Hepatocyte (in vitro differentiated cells): ENCODE measurements at places on chromosomes 16 and 17. TPM values are rescaled to one million over a fixed set of nuclear protein-coding genes. Genes with fewer than 3 reads are reported as not detected.
A peak's percentile ranks its signal among the peaks of the same experiment; 100 is the strongest.

PRAC2 gene
- not detected in 2 replicates for total RNA-seq

CTRB2 gene
- total RNA-seq = not detected in 2 replicates

GRCh38 chr16:57643910-57644309 is 15.5 kb downstream of the ADGRG1 start:
- DNase-seq = no peak

GRCh38 chr17:31261601-31262000 is 35.4 kb downstream of the OMG start:
- no peak for DNase-seq

GRCh38 chr17:14320734-14321475 is 20.0 kb downstream of the HS3ST3B1 start:
- no peak for DNase-seq

DNA sequence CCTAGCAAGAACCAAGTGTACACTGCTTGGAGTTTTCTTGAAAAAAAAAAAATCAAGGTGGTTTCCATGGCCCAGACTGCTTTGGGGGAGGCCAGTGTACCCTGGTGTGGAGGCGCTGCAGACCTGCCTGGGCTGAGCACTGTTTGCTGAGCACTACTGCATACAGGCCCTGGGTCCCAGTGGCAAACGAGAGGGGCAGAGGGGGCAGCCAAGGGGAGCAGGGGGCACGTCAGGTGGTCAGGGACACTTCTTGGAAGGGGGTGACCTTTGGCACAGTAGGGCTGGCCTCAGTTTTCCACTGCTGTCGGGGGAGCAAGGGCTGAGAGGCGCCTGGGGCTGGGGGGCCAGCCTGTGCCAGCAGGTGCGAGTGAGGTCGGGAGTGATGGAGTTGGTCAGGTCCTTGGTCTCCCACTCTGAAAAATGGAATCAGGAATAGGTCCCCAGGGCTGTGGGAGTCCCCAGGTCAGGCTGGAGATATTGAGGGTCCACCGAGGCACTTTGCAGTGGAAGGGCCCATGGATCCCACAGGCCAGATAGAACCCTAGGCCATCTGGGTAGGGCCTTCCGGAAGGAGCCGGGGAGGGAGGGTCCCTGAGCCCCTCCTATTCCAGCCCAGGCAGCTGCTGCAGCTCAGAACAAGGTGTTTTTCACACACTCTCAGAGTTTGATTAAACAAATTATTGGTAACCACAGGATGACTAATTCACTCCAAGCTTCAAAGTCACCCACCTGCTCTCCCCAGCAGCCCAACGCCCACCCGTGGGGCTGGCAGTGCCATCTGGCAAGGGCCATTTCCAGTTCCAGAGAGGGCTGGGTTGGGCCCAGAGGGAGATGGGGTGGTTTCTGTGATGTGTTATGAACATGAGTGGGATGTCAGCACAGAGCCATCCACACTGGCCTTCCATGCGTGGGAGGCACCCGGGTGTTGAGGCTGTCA is 3.5 kb downstream of the ZFPM1 start:
- no peak for DNase-seq

SLC16A13 gene
- 6.2 TPM in 2 replicates for total RNA-seq

HID1 gene
- 13.2 and 15.3 TPM in 2 replicates for total RNA-seq

GRCh38 chr17:27489045-27489715 is 32.9 kb downstream of the KSR1 start:
- DNase-seq = peak; percentile 41

DNA sequence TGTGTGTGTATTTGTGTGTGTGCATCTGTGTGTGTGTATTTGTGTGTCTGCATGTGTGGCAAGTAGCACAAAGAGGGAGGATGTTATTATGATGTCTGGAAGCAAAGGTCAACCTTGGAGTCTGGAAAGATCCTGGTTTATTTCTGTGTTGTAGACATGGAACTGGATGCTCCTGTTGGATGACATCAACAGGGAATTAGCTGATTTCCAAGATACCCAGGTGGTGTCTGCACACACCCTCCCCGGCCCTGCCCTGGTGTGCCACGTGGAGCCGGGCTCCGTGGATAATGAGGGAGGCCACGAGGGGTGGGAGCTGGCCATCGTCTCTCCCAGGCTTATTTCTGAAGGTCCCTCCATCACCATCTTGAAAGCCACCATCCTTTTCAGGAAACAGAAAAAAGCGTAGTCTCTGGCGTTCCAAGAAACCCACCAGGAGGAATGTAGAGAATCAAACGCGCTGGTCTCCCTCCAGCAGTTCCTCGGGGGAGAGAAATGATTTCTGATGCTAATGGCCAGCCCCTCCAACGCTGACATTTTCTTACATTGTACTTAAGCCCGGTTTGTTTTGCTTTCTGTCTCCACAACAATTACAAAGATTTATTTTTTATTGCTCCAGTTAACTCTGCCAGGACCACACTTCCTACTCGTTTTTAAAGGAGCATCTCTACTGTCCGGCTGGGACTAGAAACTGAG is 93.3 kb downstream of the FOXL1 start:
- DNase-seq = peak; percentile 31

- DNase-seq = peak; percentile 60
Observed at GRCh38 chr16:74107795-74108610, 188.6 kb upstream of the PSMD7 start.

TVP23A gene
- total RNA-seq = 0.67 and 1.5 TPM in 2 replicates

DNA sequence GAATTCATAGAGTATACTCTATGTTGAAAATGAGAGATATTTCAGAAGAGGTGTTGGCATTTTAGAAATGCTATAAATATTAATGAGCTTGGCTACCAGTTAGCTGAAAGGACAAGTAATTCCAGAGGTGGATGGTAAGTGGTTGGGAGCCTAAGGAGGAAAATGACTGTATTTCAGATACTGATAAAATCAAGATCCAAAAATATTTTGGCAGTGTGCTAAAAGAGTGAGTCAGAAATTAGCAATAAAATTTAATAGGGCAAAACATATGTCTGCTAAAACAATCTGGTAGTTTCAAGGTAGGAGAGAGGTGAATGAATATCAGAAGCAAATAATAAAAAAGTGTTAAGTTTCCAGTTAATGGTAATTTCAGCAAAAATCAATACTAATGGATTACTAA is 1287.9 kb downstream of the CDH8 start:
- no peak for DNase-seq

- DNase-seq = no peak
Observed at GRCh38 chr17:42817866-42818265, 6.2 kb downstream of the BECN1 start.

GRCh38 chr17:9729034-9729650 is 62.2 kb downstream of the DHRS7C start:
- DNase-seq = peak; percentile 66

DNA sequence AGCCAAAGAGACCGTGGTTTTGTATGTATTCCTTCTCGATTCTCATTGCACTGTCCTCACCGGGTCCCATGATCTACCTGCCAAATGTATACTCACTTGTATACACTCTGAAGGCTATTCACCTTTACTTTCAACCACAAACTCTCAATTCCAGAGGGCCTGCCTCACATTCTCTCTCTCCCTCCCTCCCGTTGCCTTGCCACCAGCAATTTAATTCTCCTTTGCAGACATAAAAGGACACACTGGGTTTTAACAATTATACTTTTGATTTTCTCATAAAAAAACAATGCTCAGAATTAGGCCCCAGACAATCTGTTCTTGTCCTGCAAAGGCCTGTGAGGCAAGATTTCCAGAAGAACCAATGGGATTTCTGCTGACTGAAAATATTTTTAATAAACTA is 265.1 kb upstream of the PSMD7 start:
- no peak for DNase-seq

GRCh38 chr16:27471661-27472060 is 69.7 kb downstream of the IL21R start:
- DNase-seq = no peak

GRCh38 chr16:31713071-31713944 is 160.3 kb upstream of the ZNF267 start:
- DNase-seq = peak; percentile 96

AKAP1 gene
- total RNA-seq = 46.7 and 59.1 TPM in 2 replicates

DNA sequence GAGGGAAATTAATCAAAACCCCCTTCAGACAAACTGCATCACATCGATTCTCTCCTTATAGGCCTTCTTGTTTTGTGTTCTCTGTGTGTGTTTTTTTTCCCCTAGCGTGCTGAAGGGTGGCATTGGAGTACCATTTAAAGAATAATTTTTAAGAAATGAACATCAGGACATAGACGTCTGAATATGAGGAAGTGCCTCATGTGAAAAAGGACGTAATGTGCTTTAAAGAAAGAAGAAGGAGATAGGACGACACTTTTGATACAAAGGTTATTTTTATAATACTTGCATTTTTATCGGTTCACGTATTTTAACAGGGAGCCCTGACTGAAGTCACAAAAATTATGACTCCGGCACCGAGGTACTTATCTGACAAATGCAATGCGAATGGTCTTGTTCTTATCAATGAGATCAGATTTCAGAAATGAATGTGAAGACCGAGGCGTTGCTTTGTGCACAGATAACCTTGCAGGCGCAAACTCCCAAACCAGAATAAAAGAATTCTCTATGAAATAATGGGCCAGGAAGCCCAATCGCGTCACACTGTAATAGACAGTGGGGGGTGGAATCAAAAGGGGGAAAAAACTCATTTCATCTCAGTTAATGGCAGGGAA is 606.3 kb downstream of the MAF start:
- no peak for DNase-seq

DNA sequence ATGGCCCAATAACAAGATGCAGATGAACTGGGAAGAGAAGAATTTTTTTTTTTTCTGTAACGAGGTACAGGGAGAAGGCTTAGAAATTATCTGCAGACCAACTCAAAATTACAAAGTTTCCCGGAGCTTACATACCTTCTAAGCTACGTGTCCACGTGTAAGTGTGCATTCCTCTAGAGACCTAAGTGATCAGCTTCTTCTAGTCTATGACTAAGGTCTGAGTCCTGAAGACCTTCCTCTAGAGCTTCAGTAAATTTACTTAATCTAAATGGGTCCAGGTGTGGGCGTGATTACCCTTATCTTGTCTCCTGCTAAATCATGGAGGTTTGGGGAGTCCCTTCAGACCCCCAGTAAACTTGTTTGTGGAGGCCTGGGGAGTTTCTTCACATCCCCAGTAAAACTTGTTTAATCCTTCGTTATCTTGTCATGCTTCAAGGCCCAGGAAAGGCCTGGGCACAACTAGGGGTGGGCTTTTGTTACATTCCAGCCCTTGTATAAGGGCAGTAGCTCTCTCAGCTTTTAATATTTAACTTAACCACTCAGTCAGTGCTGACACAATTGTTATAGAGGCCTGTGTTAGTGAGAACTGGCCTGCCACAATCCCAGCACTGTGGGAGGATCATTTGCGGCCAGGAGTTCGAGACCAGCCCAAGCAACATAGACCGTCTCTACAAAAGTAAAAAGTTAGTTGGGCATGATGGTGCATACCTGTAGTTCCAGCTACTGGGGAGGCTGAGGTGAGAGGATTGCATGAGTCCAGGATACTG is 342.3 kb downstream of the SNX29 start:
- DNase-seq = no peak

HYDIN gene
- 0.52 and 0.67 TPM in 2 replicates for total RNA-seq

- DNase-seq = no peak
Observed at GRCh38 chr16:49604602-49605001, 231.0 kb downstream of the C16orf78 start.

DNA sequence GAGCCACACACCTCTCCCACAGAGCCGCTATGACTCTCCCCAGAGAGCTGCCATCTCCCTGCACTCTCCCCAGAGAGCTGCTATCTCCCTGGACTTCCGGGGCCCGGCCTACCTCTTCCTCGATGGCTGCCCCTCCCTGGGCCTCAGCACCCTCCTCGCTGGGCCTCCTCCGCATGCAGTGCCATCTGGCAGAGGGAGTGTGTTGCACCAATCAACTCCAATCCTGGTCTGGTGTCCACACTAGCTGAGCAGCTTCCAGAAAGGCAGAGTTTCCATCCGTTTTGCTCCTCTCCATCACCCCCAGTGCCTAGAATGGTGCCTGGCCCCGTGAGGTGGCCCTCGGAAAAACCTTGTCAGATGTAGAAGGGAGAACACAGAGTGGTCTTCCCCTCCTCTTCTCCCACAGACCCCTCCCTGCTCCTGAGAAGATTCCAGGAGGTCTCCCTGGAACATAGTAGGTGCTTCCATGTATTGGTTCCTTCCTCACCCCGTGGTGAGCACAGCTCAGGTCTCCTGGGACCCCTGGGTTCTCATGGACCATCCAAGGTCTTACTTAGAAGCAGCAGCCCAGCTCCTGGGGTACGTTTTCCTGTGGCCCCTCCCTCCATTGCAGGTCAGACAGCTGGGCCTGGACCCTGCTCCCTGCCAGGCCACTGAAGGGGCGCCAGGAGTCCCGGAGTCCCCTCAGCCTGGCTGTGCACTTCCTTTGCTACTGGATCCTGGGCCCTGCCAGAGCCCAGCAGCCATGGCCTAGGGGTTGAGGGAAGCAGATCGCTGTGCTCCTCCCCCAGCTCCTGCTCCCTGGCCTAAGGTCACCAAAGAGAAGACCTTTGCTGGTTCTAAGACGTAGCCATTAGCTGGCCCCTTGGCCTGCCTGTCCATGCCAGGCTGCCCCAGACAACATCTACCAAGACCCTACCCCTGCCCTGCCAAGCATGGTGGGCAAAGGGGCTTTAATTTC is 233.8 kb upstream of the GSE1 start:
- no peak for DNase-seq

RNF112 gene
- total RNA-seq = 5.4 and 7.8 TPM in 2 replicates

- DNase-seq = no peak
Observed at GRCh38 chr17:28763137-28763799, 19.5 kb downstream of the TRAF4 start.

GRCh38 chr16:31114468-31114867 is 3.0 kb upstream of the KAT8 start:
- no peak for DNase-seq

- peak; percentile 47 for DNase-seq
Observed at GRCh38 chr17:77882481-77883212, 75.9 kb upstream of the TNRC6C start.

PYDC1 gene
- total RNA-seq = not detected in 2 replicates

MED13 gene
- 49.7 and 51.2 TPM in 2 replicates for total RNA-seq

GRCh38 chr16:1428511-1428910 is 2.4 kb upstream of the PERCC1 start:
- no peak for DNase-seq

DNA sequence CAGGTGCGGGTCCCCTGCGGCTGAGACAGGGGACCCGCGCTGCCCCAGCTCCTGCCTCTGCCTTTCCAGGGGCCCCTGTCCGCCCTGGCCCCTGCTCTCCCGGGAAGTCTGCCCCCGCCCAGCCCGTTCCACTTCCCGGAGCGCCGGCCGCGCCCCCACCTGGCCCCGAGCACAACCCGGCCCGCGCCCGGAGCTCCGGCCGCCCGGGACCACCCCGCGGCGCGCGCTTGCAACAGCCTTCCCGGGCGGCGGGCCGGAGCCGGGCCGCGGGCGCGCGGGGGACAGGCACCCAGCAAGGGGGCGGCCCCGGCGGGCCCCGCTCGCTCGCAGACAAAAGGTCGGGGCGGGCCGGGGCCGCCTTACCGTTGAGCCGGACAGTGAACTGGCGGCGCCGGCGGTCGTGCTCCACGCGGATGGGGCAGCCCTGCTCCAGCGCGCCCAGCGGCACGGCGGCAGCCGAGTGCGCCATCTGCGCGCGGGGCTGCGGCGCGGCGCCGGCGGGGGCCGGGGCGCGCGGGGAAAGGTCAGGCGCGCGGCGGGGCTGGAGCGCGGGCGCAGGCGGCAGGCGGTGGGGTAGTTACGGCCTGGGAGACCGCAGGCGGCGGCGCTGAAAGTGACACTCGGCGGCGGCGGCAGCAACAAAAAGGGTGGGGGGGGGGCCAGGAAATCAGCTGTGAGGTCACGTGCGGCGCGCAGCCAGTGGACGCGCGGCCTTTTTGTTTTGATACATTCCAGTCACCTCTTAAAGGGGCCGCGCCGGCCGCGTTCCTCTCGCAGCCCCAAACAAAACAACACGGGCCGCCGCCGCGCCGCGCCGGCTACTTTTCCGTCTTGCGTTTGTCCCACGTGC is at the start of gene NATD1:
Gene NATD1, minus strand, starts transcription at position 615 of the 850 bp plus-strand sequence. Its CDS starts 146 bp downstream, at position 469.
- peak; percentile 92 for DNase-seq
